NCI-H460 (cell line): ENCODE measurements at places on chromosomes 16 and 17.

DNA sequence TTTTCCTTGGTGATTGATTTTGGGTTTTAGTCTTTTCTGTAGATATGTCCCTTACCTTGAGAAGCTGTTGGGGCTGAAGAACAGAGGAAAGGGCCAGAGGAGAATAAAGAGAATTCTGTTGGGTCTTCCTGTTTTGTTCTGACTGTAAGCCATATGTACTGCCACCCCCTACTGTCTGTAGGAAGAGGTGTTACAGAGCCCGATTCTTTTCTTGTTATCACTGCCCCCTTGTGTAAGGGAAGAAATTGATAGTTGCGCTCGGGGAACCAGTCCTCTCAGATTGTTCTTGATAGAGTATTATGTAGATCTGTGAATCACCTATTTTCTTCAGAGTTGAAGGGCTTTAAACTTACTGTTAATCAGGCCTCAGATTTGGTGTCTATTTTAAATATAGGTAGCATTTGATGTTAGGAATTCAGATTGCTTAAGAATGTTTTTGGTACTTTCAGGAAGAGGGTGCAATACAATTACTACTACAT lies 2.4 kb downstream of the TANC2 start:
- DNase-seq = peak; percentile 82

GRCh38 chr16:15874745-15875314 lies 13.6 kb downstream of the CEP20 start:
- DNase-seq = peak; percentile 72

DNA sequence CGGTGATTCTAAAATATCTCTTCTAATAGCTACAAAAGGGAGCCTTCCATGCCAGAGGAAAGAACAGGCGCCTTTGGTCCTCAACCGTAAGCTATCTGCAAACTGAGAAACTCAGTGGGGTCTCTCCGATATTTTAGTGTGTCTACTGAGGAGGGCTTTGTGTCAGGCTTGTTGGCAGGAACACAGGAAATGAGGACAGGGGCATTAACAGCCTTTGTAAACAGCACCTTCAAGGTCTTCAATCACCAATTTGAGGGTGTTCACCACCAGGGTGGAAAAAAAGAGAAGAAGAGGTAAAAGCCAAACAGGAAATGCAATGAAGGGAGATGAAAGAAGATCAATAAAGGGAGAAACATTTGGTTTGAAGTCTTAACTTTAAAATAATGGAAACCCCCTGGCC lies 580.1 kb upstream of the SALL1 start:
- DNase-seq = no peak

DNA sequence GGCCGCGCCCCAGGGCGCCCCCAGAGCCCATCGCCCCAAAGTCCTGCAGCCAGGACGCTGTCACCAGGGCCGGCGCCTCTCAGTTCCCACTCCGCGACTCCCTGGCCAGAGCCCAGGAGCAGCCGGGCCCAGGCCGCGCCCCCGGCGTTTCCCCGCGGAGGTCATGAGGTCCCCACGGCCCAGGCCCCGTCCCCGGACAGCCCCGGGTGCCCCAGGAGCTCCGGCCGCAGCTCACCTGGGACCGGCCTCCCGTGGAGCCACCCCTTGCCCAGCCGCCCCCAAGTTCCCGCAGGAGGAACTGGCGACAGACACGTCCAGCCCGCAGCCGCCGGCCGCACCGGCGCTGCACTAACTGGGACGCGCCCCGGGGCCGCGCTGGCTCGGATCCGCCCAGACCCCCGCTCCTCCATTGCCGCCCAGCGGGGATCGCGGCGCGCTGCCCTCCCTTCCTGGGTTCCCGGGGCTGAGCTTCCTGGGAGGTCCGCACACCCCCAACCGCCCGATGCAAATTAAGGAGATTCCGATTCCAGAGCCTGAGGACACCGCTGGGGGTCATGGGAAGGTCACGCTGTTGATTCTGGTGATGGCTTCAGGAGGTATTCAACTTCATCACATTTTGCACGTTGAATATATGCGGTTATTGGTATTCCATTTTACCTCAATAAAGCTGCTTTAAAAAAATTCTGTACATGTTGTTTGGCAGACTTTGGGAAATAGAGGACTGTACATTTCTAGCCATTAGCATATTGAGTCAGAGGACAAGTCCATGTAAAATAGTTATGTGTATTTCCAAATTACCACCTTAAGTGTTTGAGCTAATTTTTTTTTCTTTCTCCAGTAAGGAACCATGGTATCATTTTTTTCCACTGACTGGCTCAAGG lies 9.9 kb downstream of the AHSP start:
- no peak for DNase-seq

GRCh38 chr16:85683363-85683762 lies 5.4 kb downstream of the GINS2 start:
- no peak for DNase-seq

- DNase-seq = no peak
These were observed 46.3 kb downstream of the ZNF18 start for GRCh38 chr17:11950771-11951519.

DNA sequence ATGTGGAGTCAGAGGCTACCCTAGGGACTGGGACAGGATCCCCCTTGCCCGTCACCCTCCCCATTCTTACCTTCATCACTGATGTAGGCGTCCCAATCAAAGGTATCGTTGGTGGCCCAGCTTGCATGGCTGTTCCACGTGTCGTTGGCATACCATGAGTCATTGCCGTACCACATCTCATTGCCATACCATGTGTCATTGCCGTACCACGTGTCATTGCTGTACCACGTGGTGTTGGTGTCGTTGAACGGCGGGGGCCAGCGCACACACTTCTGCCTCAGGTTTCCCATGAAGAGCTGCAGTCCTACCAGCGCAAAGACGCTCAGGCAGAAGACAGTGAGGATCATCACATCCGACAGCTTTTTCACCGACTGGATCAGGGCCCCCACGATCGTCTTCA lies 4.8 kb downstream of the SCN4A start:
- no peak for DNase-seq

DNA sequence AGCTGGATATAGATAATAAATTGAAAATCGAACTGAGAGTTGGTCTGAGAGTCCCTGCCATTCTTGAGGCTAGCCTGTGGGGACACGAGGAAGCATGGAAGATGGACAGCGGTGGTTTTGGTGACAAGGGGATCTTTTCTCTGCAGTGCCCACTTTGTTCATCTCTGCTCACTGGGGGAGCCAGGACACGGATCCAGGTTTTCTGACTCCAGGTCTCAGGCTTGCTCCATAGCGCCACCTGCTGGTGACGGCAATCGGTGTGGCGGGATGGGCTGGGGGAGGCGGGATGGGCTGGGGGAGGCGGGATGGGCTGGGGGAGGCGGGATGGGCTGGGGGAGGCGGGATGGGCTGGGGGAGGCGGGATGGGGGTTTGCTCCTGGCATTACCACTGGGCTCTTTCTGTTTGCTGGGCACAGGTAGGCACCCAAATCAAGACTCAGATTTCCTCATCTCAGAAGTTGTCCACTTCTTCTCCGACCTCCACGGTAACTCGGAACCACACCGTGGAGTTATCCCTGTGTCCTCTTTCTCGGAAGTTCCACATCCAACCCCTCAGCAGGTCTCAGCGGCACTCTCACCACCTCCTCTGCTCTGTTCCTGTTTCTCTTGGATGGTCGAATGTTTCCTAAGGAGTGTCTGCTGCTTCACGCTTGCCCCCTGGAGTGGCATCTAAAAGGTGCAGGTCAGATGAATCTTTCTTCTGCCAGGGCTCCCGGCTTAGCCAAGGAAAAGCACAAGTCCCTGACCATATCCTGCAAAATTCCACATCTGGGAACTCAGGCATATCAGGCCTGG lies 142.4 kb downstream of the CYLD start:
- DNase-seq = peak; percentile 5

- no peak for DNase-seq
These were observed 37.0 kb downstream of the EMP2 start for GRCh38 chr16:10543231-10543977.

DNA sequence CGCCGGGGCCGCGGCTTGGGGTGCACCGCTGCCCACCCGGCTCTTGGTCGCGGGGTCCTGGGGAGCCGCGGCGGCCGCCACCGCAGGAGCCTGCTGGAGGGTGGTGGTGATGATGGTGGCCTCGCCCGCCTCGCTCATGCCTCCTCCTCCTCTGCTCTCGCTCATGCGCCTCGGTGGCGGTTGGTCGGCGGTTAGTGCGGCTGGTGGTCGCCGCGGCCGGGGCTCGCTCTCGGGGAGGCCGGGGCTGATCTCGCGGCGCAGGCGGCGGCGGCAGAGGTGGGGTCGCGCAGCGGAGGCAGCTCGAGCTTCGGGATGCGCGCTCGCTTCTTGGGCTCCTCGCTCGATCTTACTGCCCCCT lies 41.6 kb downstream of the AHSP start:
- DNase-seq = no peak

- DNase-seq = no peak
These were observed 71.8 kb upstream of the MRTFB start for GRCh38 chr16:13999071-13999894.
